ENCODE measurements at places on chromosomes 4 and X. TPM values are rescaled to one million over a fixed set of nuclear protein-coding genes. Genes with fewer than 3 reads are reported as not detected.

Gene SAP30
- total RNA-seq = 25.1 TPM

Gene GPR119
- total RNA-seq = 2.2 TPM

Gene DDX53
- total RNA-seq = not detected

Gene HELT
- total RNA-seq = not detected

Gene EFNB1
- total RNA-seq = 4.1 TPM

Gene CT45A9
- total RNA-seq = not detected

Gene BRS3
- total RNA-seq = not detected

Gene TMEM156
- total RNA-seq = not detected

Gene PUDP
- total RNA-seq = 16.3 TPM

Gene RPGR
- total RNA-seq = 12.1 TPM

Gene SEL1L3
- 1.1 TPM for total RNA-seq

Gene SMC1A
- total RNA-seq = 73.4 TPM

Gene ETDA
- not detected for total RNA-seq

Gene TCP11X1
- total RNA-seq = not detected

Gene SCRG1
- total RNA-seq = not detected

Gene SLC4A4
- total RNA-seq = not detected

Gene PNMA6A
- 0.11 TPM for total RNA-seq

Gene ADGRG2
- not detected for total RNA-seq

Gene EXOC1L
- total RNA-seq = not detected

Gene MAGEB2
- total RNA-seq = not detected

Gene HAND2
- not detected for total RNA-seq

Gene DCHS2
- not detected for total RNA-seq

Gene GRPEL1
- total RNA-seq = 213 TPM

Gene LRCH2
- not detected for total RNA-seq

Gene STBD1
- total RNA-seq = 4.3 TPM

Gene CT45A6
- total RNA-seq = not detected

Gene NLGN4X
- total RNA-seq = not detected

Gene BANK1
- 0.15 TPM for total RNA-seq

Gene FOXR2
- total RNA-seq = not detected

Gene RIBC1
- total RNA-seq = 0.55 TPM

Gene PCDH10
- not detected for total RNA-seq

Gene RTL9
- total RNA-seq = 0.02 TPM

Gene SYTL5
- not detected for total RNA-seq

Gene ATP1B4
- not detected for total RNA-seq

Gene PRRG1
- 4.5 TPM for total RNA-seq

Gene LIN54
- total RNA-seq = 25.2 TPM

Gene ARMCX4
- total RNA-seq = not detected

Gene MID2
- 0.09 TPM for total RNA-seq

Gene CD40LG
- not detected for total RNA-seq

Gene CSAG1
- total RNA-seq = not detected

Gene GYG2
- total RNA-seq = 31.7 TPM

Data from HepG2 (cell line).